ENCODE measurements at places on chromosomes 12 and 14.

DNA sequence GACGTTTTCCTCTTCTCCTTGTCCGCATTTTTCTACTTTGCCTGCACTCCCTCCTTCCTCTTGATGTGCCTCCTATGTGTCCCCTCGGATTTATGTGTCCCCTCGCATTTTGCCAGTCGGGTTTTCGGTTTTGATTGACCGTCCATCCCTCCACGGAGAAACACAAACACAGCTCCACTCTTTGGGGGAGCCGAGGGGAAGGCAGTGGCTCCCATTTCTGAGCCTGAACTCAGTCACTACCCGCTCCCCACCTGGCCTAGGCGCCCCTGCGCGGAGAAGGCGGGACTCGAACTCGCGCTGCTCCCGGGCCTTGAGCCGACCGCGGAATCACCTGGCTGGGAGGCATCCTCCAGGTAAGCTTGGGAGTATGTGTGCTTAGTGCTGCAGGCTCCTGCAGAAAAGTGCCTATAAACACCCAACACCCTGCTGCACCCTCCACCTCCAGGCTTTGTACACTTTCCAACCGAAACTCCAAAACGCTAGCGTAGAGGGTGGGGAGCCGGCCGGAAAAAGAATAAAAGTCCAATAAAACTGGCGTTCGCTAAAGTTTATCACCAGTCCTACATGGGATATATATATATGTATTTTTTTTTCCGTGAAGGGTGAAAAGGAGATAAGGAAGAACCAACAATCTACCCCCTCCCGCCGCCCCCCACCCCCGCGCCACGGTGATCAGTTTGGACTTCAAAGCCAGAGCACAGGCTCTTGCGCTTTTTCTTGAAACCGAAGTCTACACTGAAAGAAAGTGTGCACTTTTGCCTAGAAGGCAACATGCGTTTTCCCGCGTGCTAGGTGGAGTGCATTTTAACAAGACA is 3.3 kb upstream of the CCND2 start:
- no peak for DNase-seq

DNA sequence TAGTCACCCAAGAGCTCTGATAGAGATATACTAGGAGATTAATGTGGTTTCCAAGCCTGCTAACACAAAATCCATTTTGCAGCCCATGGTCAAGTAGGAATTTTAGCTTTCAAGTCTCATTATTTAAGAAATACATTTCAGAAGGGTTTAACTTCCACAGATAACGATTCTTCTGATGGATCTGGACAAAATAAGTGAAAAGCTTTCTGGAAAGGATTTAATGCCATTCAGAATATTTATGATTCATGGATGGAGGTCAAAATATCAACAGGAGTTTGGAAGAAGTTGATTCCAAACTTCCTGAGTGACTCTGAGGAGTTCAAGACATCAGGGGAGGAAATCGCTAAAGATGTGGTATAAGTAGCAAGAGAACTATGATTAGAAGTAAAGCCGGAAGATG is 214.6 kb downstream of the ATXN7L3B start:
- no peak for DNase-seq

- no peak for DNase-seq
Observed at GRCh38 chr14:64089920-64090319, 204.3 kb downstream of the ESR2 start.

- DNase-seq, result no peak
Observed at GRCh38 chr12:92827836-92828431, 101.2 kb downstream of the EEA1 start.

DNA sequence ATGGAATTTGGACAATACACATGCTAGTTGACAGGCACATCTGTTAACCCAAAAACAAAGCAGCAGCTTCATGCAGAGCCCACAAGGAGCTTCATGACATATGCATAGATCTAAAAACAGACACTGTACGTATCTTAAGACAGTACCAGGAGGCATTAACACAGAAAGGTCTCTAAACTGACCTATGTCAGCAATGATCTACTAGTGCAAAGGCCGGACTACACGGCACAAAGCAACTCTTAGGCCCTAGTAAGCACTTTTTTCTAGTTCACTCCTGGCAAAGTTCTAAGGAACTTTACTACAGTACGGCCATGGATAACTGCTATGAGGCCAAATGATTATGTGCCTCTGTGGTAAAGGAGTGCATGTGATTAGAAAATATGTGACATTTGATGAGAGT is 8.4 kb upstream of the KANSL2 start:
- no peak for DNase-seq

GRCh38 chr12:69500631-69501030 is 30.4 kb downstream of the FRS2 start:
- no peak for DNase-seq
